ENCODE measurements at places on chromosomes 3 and 15.

- no peak for DNase-seq
Measured at GRCh38 chr3:25151281-25151902, 276.7 kb upstream of the RARB start.

GRCh38 chr3:172309741-172310427 is 138.4 kb downstream of the GHSR start:
- DNase-seq: no peak

DNA sequence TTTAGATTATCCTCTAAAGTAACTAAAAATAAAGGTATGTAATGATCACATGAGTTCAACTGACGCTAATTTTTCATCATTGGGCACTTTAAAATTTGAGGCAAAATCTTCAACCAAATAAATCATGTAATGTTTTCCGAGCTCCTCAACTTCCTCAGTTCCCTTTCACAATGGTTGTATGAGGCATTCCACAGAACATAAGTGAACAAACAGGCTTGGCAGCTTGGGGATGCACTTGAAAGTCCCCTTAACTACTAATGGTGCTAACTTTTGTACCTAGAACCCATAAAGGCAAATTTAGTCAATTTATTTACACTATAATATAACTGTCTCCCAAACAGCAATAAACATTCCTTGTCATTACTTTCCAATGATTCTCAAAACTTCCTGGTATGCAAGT is 1137.9 kb downstream of the ROBO2 start:
- DNase-seq: no peak

DNA sequence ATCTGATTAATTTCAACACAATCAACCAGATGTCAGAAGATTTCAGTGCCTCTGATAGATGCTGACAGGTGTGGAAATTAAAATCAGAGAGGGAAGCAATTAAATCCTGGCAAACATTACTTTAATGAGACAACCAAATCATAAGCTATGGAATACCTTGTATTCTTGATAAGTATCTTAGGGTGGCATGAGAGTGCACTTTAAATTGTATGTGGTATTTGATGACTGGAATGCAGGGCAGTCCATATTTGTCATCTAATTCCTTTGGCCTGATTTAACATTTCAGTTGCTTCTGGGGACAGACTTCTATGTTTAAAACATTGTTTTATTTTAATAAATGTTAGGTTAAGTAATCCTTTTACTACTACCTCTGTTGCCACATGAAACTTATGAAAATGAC is 184.1 kb downstream of the LPP start:
- DNase-seq: no peak

GRCh38 chr3:152209060-152209459 is 59.7 kb upstream of the MBNL1 start:
- DNase-seq: no peak

- DNase-seq: no peak
Measured at GRCh38 chr15:77516786-77517185, 96.1 kb downstream of the HMG20A start.

DNA sequence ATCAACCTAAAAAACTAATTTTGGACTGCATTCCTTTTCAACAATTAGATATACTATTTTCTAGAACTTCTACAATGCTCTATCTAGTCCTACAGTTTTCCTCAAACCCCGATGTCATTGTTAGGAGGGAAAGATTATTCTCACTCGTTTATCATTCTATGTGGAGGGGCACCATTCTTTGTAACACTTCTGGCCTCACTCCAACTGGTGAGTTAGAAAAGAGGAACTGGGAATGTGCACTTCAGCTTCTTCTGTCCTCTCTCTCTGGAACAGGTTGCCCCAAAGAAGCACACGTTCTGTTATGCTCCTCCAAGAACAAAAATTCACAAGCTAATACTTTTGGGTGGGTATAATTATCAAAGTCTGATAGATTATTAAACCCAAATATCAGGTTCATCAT is 137.9 kb downstream of the UACA start:
- DNase-seq: no peak

- no peak for DNase-seq
Measured at GRCh38 chr3:43073116-43073835, 32.6 kb downstream of the POMGNT2 start.

Data from naive thymus-derived CD8-positive, alpha-beta T cell (primary cell).